ENCODE measurements at places on chromosomes 6 and 20.

DNA sequence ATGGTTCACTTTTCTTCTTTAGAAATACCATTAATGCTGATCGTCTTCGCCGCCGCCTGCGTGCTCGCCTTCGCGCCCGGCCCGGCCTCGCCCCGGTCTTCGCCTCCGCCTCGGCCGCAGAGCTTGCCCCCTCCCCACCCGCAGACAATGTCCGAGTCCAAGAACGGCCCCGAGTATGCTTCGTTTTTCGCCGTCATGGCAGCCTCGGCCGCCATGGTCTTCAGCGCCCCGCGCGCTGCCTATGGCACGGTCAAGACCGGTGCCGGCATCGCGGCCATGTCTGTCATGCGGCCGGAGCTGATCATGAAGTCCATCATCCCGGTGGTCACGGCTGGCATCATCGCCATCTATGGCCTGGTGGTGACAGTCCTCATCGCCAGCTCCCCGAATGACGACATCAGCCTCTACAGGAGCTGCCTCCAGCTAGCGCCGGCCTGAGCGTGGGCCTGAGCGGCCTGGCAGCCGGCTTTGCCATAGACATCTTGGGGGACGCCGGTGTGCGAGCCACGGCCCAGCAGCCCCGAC, 4.8 kb upstream of the PRPH2 start:
- DNase-seq = no peak

- no peak for DNase-seq
Observed at GRCh38 chr6:66940003-66940402, 1233.0 kb upstream of the EYS start.

GRCh38 chr6:33978412-33979150, 167.3 kb downstream of the GRM4 start:
- DNase-seq = no peak

- no peak for DNase-seq
Observed at GRCh38 chr6:9481292-9482029, 933.4 kb downstream of the TFAP2A start.

DNA sequence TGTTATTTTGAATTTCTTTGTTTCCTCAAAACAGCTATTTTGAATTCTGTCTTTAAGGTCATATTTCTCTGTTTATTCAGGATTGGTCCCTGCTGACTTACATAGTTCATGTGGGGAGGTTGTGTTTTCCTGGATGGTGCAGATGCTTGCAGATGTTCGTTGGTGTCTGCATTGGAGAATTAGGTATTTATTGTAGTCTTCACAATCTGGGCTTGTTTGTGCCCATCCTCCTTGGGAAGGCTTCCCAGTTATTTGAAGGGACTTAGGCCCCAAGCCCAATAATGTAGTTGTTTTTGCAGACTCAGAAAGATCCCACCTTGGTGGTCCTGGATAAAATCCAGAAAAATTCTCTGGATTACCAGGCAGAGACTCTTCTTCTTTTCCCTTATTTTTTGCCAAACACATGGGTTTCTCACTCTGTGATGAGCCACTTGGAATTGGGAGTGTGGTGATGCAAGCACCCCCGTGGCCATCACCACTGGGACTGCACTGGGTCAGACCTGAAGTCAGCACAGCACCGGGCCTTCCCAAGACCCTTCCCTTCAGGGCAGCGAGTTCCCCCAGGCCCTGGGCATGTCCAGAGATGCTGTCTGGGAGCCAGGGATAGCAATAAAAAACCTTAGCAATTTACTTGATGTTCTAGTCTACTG, 81.6 kb upstream of the EZR start:
- DNase-seq = no peak

- no peak for DNase-seq
Observed at GRCh38 chr6:131206463-131207251, 71.4 kb downstream of the AKAP7 start.

- DNase-seq = no peak
Observed at GRCh38 chr20:42373049-42373448, 754.9 kb upstream of the CHD6 start.
